ENCODE measurements at places on chromosomes 1 and 21.

DNA sequence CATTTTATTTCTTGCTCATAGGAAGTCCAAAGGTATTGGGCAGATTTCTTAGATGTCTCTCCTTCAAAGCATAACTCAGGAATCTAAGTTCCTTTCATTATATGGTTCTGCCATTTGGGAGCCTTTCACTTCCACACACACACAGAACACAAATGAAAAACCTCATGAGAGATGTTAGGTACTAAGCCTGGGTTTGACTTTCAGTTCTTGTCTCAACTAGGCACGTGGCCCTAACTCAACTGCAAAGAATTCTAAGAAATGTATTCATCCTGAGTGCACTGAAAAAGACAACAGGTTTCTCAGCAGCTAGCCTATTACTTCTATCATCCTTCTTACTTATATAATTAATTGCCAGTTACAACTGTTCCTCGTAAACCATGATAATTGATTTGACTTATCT is 190.0 kb upstream of the SAMSN1 start:
- no peaks in the 10 kb centered on the region for H3K27me3 ChIP-seq
- DNase-seq = no peak
- no peak overlapping the region for H3K4me3 ChIP-seq
- H3K27ac ChIP-seq = no peak overlapping the region
- H3K4me1 ChIP-seq = peaks cover 7% of the 10 kb centered on the region

- H3K36me3 ChIP-seq = no peaks in the 10 kb centered on the region
- peaks cover 52% of the 10 kb centered on the region for H3K27me3 ChIP-seq
- H3K4me1 ChIP-seq = no peaks in the 10 kb centered on the region
- H3K4me3 ChIP-seq = no peak overlapping the region
- no peak overlapping the region for H3K27ac ChIP-seq
Measured at GRCh38 chr1:175353066-175353465, 160.5 kb upstream of the KIAA0040 start.

- H3K4me1 ChIP-seq = peaks cover 4% of the 10 kb centered on the region
- no peaks in the 10 kb centered on the region for H3K27me3 ChIP-seq
- H3K36me3 ChIP-seq = no peaks in the 10 kb centered on the region
- no peak overlapping the region for H3K4me3 ChIP-seq
Measured at GRCh38 chr1:66438501-66438900, 95.5 kb upstream of the SGIP1 start.

DNA sequence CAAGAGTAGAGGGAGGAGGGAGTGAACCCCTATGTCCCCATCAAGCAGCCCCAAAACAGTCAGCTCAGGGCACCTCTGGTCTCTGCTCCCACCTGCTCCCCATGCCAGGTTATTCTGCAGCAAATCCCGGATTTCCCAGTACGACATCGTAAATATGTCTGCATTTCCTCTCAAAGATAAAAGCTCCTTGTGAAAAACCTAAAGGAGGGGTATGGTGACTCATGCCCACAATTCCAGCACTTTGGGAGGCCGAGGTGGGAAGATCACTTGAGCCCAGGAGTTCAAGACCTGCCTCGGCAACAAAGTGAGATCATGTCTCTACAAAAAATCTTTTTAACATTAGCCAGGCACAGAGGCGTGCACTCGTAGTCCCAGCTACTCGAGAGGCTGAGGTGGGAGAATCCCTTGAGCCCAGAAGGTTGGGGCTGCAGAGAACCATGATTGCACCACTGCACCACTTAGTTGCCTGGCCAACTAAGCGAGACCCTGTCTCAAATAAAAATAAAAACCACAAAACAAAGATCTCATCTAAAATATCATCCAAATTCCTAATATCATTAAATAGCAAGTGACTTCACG is 7.1 kb downstream of the ACOT7 start:
- no peak overlapping the region for H3K4me3 ChIP-seq
- H3K27me3 ChIP-seq = no peaks in the 10 kb centered on the region
- no peak overlapping the region for H3K27ac ChIP-seq
- H3K4me1 ChIP-seq = peaks cover 17% of the 10 kb centered on the region
- no peak for DNase-seq
- H3K36me3 ChIP-seq = peaks cover 4% of the 10 kb centered on the region

- peaks cover 6% of the 10 kb centered on the region for H3K36me3 ChIP-seq
- no peak overlapping the region for H3K27ac ChIP-seq
- no peaks in the 10 kb centered on the region for H3K27me3 ChIP-seq
- no peak overlapping the region for H3K4me3 ChIP-seq
- DNase-seq = no peak
Measured at GRCh38 chr1:14681182-14681581, 82.7 kb downstream of the KAZN start.
